ENCODE measurements at places on chromosomes 7 and 10.

GRCh38 chr10:33233635-33234034, 100.8 kb downstream of the NRP1 start:
- DNase-seq, result no peak

- DNase-seq, result no peak
Observed at GRCh38 chr7:23226844-23227450, 19.6 kb upstream of the GPNMB start.

DNA sequence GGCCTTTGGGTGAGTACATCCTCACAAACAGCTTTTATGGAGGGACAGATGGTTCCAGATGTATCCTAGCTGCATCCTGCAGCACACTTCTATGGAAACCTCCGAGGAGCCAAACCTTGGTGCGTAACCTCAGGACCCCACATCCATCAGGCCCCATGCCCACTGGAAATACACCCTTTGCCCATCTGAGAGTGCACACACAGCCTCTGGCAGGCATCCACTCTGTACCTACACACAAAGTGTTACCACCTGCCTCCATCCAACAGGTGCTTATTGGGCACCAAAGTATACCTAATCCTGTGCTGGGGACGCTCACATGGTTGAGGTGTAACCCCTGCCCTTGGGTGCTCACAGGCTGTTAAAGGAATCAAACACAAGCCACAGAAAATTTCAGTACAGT, 117.9 kb downstream of the ADCY1 start:
- DNase-seq, result no peak

DNA sequence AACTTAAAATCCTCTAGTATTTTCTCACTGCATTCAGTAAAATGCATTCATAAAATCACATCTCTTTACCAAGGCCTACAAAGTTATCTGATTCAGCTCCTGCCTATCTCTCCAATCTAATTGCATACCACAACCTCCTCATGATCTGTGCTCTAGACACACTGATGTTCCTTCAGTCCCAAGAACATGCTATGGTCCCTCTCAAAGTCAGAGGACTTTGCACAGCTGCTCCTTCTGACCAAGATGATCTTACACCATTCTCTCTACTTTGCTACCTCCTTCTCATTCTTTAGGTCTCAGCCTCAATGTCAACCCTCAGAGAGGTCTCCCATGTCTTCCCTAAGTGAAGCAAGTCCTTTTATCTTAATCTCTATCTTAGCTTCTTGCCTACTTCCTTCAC, 45.5 kb downstream of the CAV1 start:
- no peak for DNase-seq

GRCh38 chr10:88032566-88032965, 169.1 kb downstream of the PTEN start:
- DNase-seq, result no peak

DNA sequence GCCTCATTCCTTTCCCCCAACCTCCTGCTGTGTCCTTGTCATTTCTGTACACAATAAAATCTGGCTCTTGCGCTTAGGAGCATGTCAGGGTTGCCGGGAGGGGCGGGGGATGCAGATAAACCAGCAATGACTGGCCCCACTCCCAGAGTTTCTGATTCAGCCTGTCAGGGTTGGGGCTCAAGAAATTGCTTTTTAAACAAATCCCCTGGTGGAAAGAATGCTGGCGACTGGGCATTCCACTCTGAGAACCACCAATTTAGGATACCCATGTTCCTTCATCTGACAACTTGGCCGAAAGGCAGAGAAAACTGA, 376.4 kb downstream of the TCERG1L start:
- no peak for DNase-seq

DNA sequence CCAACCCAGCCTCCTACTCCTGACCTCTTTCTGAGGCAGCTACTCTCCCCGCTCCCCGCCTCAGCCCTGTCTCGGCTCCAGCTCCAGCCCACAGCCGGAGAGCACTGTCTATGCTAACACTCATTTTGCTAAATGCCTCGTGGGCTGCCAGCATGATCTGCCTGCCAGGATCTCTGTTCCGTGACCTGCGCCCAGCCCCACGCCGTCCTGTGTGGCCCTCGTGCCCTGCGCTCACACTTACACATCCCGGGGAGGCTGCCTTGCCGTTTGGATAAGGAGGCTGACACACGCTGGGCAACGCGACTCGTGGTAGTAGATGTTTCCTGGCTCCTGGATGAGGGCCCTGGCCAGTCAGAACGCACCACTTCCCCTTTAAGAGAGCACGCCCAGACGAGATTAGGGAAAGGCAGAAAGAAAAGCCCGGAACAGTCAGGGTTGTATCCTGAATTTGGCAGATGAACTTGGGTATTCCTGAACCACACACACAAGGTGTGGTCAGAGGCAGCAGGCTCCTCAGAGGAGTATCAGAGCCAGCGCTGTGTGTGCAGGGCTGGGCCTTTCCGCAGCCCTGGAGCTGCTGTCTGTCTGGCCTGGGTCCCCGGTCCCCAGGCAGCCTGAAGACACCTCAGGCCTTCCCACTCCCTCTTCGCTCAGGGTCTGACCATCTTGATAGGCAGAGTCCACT, 97.7 kb upstream of the EFCAB10 start:
- peak; percentile 40 for DNase-seq

DNA sequence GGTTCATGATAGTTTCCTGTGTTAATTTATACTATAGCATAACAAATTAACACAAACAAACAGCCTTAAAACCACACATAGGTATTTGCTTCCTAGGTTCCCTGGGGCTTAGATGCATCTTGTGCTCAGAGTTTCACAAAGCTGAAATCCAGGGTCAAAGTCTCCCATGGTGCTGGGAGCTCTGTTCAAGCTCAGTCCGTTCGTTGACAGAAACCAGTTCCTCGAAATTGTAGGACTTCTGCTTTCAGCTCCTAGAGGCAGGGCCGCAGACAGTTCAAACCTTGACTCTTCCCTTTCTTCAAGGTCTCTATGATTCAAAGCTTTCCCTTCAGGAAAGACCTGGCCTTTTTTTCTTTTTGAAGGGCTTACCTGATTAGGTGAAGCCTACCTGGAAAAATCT, 90.5 kb downstream of the VSTM2A start:
- no peak for DNase-seq

- DNase-seq, result no peak
Observed at GRCh38 chr7:151551820-151552219, 32.1 kb upstream of the RHEB start.

- no peak for DNase-seq
Observed at GRCh38 chr10:89491932-89492331, 43.5 kb downstream of the SLC16A12 start.

Measured in Karpas-422 (cell line).